ENCODE measurements at places on chromosomes 11 and 22.

DNA sequence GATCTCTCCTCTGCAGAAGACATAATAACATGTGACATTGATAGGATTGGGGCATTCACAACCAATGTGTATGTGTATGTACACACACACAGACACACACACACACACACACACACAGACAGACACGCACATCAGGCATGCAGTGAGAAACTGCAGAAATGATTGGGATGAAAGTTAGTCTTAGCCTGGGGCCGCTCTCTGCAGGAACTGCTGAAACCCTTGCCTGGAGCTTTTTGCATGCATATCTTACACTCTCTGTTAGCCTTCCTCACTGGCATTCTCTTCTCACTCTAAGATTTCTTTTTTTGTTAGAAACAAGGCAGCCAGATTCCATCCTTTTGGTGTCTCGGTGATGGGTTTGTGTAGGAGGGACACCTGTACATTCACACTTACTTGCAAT, 337.9 kb downstream of the NELL1 start:
- DNase-seq = no peak

GRCh38 chr11:131770801-131771200, 400.4 kb downstream of the NTM start:
- DNase-seq = no peak

GRCh38 chr11:73974604-73975478, 7.8 kb downstream of the UCP2 start:
- DNase-seq = no peak

DNA sequence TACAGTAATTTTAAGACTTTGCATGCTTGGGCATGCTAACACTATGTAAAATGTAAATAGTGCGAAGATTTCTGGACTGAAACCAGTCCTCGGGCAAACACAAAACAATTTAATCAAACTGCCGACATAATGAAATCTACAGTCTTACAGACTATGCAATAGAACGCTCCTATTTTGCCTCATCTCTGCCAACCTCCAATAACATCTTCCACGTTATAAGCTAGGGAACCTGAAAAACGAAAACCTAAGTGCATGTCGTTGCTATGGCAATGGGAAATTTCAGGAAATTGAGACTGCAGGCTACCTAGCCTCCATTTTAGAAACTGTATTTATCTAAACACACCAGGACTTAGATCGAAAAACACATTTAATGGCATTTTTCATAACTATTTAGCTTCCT, 1.1 kb downstream of the CSTF3 start:
- no peak for DNase-seq

- DNase-seq = no peak
These were observed 18.0 kb downstream of the WNT7B start for GRCh38 chr22:45958971-45959370.

GRCh38 chr11:109933126-109933525, 160.1 kb upstream of the ZC3H12C start:
- no peak for DNase-seq

GRCh38 chr11:96388891-96389719, 607 bp downstream of the CCDC82 start:
- no peak for DNase-seq

- no peak for DNase-seq
These were observed 48.6 kb upstream of the RBFOX2 start for GRCh38 chr22:36077271-36077670.

DNA sequence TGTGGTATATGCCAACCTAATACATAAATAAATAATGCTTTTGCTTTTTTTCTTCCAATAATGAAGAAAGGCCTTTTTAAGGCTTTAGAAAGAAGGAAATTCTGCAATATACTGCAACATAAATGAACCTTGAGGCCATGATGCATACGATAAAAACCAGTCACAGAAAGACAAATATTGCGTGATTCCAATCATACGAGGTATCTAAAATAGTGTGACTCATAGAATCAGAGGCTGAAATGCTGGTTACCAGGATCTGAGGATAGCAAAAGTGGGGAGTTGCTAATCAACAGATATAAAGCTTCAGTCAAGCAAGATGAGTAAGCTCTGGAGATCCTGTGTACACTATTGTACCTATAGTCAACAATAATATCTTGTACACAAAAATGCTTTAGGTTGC, 24.2 kb downstream of the MS4A6A start:
- DNase-seq = no peak

DNA sequence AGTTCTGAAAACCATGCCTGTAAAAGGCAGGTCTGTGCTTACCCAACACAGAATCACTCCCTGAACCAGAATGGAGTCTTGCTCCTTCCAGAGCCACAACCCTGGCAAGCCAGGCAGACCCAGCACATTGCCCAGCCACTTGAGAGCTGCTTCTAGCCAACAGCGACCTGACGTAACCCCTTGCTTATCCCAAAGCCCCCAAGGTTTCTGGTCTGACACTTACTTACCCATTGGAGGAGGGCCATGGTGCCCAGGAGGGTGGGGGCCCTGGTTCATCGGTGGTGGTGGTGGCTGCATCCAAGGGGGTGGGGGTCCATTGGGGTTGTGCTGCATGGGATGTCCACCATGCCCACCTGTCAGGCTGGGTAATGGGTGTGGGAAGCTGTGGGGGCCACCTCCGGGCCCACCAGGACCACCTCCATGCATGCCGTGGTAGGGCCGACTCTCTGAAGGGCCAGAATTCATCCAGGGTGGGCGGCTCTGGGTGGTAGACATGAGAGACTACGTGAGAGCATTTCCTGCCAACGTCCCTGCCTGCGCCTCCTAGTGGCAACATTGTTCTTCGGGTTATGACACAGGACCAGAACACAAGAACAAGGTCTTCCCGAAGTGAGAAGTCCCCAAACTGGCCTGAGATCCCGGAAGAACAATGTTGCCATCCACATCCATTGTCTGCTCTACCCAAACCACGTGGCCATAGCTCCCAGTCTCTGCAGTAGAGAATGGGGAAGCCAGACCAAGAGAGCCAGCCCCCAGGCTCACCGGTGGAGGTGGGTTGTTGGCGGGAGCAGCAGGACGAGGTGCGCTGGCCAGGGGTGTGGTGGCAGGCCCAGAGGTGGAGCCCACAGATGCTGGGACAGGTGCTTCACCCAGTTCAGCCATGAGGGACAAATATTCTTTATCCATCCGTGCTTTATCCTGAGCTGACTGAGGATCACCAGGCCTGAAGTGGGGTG, 7.8 kb upstream of the PYGM start:
- DNase-seq = peak; percentile 77

DNA sequence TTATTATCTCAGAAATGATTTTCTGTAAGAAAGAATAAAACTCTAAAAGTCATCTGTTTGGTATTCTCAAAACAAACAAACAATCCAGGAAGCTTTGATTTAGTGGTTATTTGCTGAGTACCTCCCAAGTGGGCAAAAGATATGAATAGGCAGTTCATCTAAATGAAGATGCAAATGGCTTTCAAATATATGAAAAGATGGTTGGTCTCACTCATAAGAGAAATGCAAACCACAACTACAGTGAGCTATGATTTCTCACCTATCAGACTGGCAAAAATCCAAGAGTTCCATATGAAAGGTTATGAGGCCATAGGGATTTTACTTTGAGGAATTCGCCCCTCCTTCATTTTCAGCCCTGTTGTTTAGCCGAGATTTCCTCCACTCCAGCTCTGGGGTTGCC, 11.3 kb upstream of the P2RY2 start:
- no peak for DNase-seq

GRCh38 chr22:30104501-30105156, 24.4 kb downstream of the HORMAD2 start:
- no peak for DNase-seq

GRCh38 chr22:25899566-25899965, 157.6 kb downstream of the MYO18B start:
- DNase-seq = no peak

- no peak for DNase-seq
These were observed 31.9 kb downstream of the RTN4R start for GRCh38 chr22:20236052-20236717.

DNA sequence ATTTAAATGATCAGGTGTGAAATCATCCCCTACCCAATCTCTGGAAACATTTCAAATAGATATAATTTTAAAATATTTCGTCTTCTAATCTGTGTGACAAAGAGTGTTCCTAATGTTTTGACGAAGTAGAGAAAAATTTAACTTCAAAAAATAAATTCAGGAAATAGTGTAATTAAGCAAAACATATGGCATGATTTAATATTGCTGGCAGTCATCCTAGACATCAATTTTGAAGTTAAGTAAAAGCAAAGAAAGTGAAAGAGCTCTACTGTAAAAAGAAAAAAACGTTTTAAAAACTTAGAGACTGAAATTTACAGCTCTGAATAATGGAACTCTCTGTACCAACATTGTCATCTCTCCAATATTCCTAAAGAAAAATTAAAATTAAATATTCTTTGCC, 1062.3 kb downstream of the LRRC4C start:
- DNase-seq = no peak

DNA sequence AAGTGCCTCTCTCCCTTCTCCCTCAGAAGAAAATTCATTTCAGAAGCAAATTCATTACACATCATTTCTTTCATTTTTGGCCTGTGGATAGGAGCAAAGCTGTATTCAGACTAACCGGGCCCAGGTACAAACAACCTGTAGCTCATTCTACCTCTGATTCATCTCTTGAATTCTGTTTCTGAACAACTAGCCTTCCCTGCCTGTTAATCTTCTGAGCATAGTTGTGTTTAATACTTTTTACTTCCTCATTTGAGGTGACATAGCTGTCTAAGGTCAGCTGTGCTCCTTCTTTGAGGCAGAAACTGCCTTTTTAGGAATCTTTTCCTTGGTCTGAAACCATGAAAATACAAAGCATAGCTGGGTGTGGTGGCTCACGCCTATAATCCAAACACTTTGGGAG, 12.6 kb upstream of the IL18BP start:
- no peak for DNase-seq

GRCh38 chr22:49302530-49302929, 525.1 kb downstream of the BRD1 start:
- DNase-seq = no peak

DNA sequence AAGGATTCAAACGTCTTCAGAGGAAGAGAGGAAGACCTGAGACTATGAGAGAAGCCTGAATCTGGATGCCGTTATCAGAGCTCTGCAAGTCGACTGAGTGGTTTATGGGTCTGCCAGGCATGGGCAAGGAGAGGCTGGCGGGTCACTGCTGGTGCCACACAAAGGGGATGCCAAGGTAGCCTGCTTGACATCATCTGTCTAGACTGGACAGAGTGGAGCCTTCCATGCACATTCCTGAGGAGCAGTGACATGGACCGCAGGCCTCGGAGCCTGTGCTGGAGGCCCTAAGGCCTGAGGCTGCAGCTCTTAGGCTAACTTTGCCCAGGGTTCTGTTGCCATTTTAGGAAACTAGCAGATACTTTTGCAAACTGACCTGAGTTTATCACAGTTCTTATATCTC, 127.4 kb downstream of the WT1 start:
- no peak for DNase-seq

DNA sequence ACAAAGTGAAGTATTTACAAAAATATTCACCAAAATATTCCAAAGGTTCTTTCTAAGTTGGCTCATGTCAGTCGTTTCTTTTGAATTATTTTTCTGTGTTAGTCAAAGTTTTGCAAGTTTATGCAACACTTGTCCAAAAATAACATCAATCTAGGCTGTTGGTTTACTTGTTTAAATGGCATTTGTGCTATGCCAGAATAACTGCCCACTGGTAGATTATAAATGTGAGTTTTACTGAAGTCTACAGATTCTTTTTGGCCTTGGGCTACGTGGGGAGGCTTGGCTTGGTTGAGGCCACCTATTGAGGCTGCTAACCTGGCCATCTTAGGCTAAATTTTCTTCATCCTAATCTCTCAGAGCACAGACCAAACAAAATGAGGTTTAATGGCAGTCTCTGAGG, 1091.9 kb upstream of the RAG2 start:
- DNase-seq = no peak

DNA sequence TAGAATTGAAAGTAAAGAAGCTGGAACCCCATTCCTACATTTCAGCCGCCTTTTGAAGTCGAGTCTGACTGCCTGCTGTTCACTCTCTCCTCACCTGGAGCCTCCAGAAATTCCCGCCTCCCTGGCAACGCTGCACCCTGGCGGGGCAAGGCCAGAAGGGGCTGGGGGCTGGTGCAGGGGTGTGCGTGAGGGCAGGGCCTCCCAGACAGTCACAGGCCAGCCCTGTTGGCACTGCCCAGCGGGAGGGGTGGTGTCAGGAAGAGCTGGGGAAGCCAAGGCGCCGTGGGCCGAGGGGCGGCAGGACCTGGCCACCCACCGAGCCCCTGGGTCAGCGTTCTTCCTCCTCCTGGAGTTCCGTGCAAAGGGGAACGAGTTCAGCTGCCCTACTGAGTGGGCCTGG, 123.2 kb downstream of the KCNQ1OT1 start:
- no peak for DNase-seq

DNA sequence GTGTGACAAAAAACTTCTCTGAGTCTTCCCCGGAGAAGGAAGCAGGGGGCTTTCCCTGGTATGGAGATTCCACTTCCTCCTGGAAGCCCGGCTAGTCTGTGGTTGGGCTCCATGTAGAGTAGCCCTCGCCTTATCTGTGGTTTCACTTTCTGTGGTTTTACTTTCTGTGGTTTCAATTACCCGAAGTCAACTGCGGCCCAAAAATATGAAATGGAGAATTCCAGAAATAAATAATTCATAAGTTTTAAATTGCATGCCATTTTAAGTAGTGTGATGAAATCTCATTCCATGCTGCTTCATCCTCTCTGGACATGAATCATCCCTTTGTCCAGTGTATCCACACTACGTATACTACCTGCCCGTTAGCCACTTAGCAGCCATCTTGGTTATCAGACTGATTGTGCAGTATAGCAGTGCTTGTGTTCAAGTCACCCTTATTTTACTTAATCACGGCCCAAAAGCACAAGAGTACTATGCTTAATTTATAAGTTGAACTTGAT, 275.0 kb upstream of the SESN3 start:
- DNase-seq = no peak

DNA sequence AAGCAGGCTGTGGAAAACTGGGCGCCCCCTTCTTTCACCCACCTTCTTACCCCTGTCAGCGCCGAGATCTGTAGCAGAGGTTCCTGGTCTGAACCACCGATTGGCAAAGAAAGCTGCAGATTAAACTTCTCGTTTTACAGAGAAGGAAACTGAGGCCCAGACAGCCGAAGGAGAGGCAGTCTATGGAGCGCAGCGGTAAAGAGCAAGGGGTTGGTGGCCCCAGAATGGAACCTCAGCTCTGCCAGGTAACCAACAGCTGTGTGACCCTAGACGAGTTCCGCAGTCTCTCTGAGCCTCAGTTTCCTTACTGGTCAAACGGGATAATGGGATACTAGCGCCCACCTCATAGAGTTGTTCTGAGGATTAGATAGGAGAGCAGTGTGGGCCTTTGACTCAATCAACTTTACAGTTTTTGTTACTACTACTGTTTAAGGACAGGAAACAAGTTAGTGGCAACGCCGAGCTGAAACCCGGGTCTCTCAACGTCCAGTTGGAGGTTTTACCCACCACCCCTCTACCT, 3.1 kb upstream of the WT1 start:
- no peak for DNase-seq

- no peak for DNase-seq
These were observed 99.4 kb upstream of the ZC3H12C start for GRCh38 chr11:109993786-109994185.

- no peak for DNase-seq
These were observed 22.7 kb upstream of the CD5 start for GRCh38 chr11:61079416-61080150.

- peak; percentile 99 for DNase-seq
These were observed at the start of gene LIMK2 for GRCh38 chr22:31211862-31212730. Gene LIMK2 (plus strand): TSS chr22:31212298. CDS start chr22:31212409, 111 bp downstream.

Data from activated CD4-positive, CD25-positive, alpha-beta regulatory T cell (primary cell).